Gastrocnemius medialis (tissue), 4 donors: ENCODE measurements at places on chromosomes 2 and 18. TPM values are rescaled to one million over a fixed set of nuclear protein-coding genes. Genes with fewer than 3 reads are reported as not detected.

Gene RESP18
- total RNA-seq: not detected

Gene TXNDC2
- not detected for total RNA-seq

Gene LOXHD1
- not detected for total RNA-seq

Gene ACMSD
- total RNA-seq: 0.29 TPM

Gene SLC5A7
- not detected for total RNA-seq

Gene CRYBA2
- total RNA-seq: not detected

Gene DYNAP
- not detected for total RNA-seq

Gene MC4R
- not detected for total RNA-seq

Gene RFX8
- total RNA-seq: not detected

Gene SPP2
- total RNA-seq: 0.60 TPM

Gene SPDYA
- total RNA-seq: not detected

Gene OSBPL6
- total RNA-seq: 51.1 TPM

Gene ANKRD29
- 0.93 TPM for total RNA-seq

Gene MFSD2B
- total RNA-seq: not detected

Gene DPP10
- not detected for total RNA-seq

Gene TDRD15
- not detected for total RNA-seq

Gene RSAD2
- total RNA-seq: 4.1 TPM

Gene INPP5D
- 2.1 TPM for total RNA-seq

Gene CSRNP3
- 0.10 TPM for total RNA-seq

Gene RIT2
- total RNA-seq: not detected

Gene CROCC2
- total RNA-seq: not detected

Gene TIGD1
- 2.7 TPM for total RNA-seq

Gene DSG1
- not detected for total RNA-seq

Gene TGFA
- total RNA-seq: 0.05 TPM

Gene OTOF
- total RNA-seq: not detected

Gene UGT1A9
- total RNA-seq: 0.38 TPM

Gene FSHR
- not detected for total RNA-seq

Gene KIAA2012
- total RNA-seq: not detected

Gene LONRF2
- 7.6 TPM for total RNA-seq

Gene AQP12B
- total RNA-seq: not detected

Gene UGT1A8
- not detected for total RNA-seq

Gene NTSR2
- not detected for total RNA-seq

Gene CRYGC
- total RNA-seq: not detected

Gene WDR12
- 5.3 TPM for total RNA-seq

Gene TMEM169
- not detected for total RNA-seq

Gene PTPRN
- total RNA-seq: not detected

Gene G6PC2
- total RNA-seq: not detected

Gene DSG4
- not detected for total RNA-seq

Gene IL1RL1
- total RNA-seq: 6.8 TPM

Gene FAM228A
- total RNA-seq: 0.41 TPM

Gene MTCL1
- total RNA-seq: 8.6 TPM

Gene TANC1
- total RNA-seq: 5.1 TPM

Gene CPSF3
- 24.4 TPM for total RNA-seq

Gene DAPL1
- not detected for total RNA-seq
